ENCODE measurements at places on chromosomes 5 and 9.

GRCh38 chr9:76349865-76350264, 44.4 kb downstream of the RFK start:
- no peak for DNase-seq

DNA sequence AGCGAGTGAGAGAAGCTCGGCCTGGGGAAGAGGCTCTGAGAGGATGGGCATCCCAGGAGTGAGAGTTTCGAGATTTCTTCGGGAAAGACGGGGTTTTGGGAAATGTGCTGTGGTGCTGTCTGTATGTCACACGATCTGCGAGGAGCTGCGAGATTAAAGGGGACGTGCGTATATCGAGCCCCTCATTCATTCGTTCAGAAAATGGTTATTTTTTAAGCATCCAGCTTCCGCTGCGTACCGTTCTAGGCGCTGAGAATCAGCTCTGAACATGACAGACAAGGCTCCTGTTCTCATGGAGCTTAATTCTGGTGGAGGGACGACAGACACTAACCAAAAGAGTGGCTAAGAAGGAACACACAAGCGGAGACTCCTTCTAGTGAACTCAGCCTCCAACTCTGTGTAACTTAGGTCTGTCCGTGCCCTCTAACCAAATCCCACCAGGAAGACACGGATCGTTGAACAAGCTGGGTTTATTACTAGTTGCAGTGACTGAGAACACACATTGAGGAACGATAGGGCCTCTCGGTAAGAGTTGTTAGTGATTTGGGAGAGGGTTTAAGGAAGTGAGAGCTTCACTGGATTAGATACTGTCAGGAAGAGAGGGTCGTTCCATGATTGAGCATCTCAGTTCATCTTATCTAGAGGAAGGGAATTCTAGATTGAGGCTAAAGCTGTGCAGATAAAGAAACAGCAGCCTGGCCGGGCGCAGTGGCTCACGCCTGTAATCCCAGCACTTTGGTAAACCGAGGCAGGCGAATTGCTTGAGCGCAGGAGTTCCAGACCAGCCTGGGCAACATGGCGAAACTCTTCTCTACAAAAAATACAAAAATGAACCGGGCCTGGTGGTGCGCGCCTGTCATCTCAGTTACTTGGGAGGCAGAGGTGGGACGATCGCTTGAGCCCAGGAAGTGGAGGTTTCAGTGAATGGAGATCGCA, 1.0 kb upstream of the FBXW11 start:
- DNase-seq = no peak

DNA sequence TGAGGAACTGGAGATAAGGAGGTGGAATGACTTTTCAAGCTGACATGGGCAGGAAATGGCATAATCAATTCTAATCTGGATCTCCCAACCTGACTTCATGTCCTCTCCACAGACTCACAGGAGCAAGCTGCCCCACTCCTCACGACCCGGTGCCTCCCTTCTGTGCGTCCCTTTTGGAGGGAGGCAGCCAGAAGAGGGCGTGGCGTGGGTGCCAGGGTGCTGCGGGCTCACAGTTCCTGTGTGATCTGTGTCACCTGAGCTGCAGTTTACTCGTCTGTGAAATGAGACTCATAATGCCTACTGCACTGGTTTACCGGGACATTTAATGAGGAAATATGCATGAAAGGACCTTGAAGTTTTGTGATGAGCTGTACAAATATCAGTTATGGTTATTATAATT, 207.4 kb downstream of the DAB2IP start:
- no peak for DNase-seq

- no peak for DNase-seq
Measured at GRCh38 chr5:158410976-158411375, 552.0 kb upstream of the CLINT1 start.

- no peak for DNase-seq
Measured at GRCh38 chr5:72855821-72856220, 39.4 kb downstream of the TNPO1 start.

DNA sequence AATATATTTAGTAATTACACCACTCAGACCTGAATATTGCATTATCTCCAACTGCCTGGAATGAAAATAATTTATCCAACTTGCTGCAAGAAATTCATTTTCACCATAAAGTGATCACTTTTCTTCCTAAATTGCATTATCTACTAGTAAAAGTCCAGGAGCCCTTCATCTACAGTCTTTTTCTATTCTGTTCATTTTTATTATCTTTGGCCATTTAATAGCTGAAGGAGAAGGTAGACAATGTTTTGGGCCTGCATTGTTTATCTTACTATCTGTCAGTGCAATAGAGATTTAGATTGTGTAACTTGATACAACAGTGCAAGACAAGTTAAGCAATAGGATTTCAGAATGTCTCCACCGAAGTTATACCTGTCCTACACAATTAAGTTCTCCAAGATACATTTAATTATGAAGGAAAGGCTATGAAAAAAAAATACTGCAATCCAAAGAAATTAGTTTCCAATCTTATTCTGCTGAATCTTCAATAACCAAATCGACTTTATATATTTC, 1339.7 kb upstream of the CDH6 start:
- DNase-seq = no peak

GRCh38 chr9:97559111-97559514, 57.6 kb downstream of the TMOD1 start:
- no peak for DNase-seq

DNA sequence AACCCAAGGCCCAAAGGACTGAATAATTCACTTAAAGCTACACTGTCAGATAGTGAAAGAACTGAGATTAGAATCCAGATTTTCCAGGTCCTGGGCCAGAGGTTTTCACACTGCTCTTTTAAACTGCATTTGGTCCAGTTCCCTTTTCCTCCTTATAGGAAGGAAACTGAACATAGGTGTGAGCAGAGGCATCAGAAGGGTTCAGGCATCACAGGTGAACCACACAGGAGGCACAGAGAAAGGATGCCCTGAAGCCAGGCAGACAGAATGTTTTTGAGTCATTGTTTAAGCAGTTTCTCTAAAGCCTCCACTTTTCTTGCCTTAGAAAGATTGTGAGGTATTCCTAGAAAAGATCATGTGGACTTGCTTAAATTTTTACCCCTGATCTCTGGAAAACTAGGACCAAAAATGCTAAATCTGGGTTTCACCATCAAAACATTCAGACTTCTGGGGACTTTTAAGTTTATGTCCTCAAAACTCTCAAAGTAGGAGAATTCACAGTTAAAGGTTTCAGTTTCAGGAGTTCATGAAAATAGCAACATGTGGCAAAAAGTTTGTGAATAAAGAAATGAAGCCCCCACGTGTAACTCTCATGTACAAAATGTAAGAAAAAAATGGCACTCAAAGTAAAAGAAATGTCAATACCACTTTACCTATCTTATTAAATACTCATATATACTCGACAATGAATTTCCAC, 386.1 kb downstream of the NTRK2 start:
- no peak for DNase-seq

DNA sequence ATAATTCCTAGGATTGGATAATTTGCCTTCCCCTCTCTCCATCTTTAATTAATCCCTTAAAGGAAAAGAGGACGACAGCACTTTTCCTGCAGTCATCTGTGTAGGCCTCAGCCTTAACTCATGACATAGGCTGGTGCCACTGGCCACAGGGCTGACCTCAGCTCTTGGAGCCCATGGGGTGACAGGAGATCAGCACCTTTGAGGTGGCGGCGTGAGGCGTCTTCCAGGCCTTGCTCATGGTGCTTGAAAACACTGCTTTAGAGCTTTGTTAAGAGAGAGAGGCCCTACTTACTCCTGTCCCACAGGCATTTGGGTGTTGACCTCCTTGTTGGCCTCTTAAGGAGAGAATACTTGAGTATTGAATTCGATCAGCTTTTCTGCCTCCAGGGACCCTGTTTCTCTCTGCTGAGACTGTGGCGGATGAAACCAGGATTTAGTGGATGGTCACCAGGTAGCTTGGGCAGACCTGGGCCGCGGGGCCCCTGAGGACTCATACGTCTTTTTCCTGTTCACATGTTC, 23.4 kb downstream of the TENT4A start:
- DNase-seq = no peak

GRCh38 chr5:167050568-167051401, 1240.7 kb upstream of the WWC1 start:
- DNase-seq = no peak

GRCh38 chr9:111943200-111943599, 46.6 kb downstream of the UGCG start:
- no peak for DNase-seq

- DNase-seq = peak; percentile 42
Measured at GRCh38 chr5:151104795-151105194, 24.0 kb upstream of the TNIP1 start.

DNA sequence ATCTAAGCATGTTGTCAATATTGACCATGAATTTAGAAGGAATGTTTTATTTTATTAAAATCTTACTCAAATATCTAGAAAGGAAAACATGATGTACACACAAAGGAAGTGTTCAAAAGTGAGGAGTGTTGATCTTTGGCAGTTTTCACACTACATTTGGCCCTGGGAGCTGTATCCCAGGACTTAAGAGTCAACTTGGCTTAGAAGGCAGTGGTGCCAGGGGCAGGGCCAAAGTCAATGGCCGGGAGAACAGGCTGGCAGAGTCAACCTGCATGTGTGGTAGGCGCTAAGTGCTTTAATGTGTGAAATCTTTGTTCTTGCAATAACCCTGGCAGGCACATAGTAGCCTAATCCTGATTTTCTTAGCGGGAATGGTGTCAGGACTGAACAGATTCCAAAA, 228.4 kb downstream of the TENT4A start:
- DNase-seq = no peak

GRCh38 chr5:53246042-53246836, 136.7 kb upstream of the MOCS2 start:
- no peak for DNase-seq

DNA sequence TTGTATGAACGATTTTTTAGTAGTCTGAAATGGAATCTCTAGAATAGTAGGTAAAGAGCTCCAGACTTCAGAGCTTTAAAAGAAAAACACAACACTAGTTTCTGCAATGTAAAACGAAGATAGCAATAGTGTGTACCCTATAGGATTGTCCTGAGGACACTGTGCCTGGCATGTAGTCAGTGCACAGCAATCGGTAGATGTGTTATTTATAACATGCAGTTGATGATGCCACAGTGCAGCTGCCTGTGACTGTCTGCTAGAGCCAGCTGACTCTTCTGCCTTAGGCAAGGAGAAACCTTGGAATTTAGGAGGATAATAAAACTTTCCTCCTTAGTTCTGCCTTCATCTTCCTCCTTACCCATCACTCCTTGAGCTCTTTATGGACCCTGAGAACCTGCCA, 27.7 kb upstream of the TMOD1 start:
- DNase-seq = no peak

GRCh38 chr5:32984851-32985610, 273.9 kb downstream of the NPR3 start:
- DNase-seq = no peak

GRCh38 chr5:62042007-62042406, 264.0 kb upstream of the KIF2A start:
- no peak for DNase-seq

DNA sequence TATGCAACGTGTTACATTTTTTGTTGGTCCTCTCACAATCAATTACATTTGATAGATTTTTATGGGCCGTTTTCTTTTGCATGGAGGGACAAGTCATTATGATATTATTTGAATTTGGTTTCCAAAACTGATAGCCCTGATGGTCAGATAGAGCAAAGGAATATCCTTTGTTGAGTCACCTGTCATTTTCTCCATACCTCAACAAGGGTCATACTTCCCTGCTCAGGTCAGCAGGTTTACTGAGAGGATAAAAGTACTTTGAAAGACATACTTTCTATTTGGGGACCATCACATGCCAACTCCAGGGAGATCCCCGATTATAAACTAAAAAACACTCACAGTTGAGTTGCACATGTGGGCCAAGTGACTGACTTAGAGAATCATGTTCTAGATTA, 132.9 kb downstream of the SUSD1 start:
- no peak for DNase-seq

- no peak for DNase-seq
Measured at GRCh38 chr5:80653502-80653901, 950 bp upstream of the MSH3 start.

- DNase-seq = no peak
Measured at GRCh38 chr9:4070266-4070665, 229.6 kb downstream of the GLIS3 start.

DNA sequence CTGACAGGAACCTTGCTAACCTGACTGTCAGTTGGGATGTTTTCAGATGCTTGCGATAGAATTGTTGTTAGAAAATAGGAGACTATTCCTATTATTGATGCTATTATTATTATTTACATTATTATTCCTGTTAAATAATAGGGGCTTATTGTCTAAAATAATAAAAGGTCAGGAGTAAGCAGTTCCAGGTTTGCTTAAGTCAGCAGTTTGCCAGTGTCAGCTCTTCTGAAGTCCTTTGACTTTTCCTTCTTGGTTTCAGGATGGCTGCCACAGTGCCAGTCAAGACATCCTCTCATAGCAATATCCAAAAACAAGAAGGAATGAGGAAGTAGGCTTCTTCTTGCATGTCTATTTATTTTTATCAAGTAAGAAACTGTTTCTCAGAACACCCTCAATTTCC, 141.7 kb upstream of the MARCHF11 start:
- DNase-seq = no peak

GRCh38 chr5:14505310-14506139, 76.1 kb upstream of the OTULINL start:
- no peak for DNase-seq

DNA sequence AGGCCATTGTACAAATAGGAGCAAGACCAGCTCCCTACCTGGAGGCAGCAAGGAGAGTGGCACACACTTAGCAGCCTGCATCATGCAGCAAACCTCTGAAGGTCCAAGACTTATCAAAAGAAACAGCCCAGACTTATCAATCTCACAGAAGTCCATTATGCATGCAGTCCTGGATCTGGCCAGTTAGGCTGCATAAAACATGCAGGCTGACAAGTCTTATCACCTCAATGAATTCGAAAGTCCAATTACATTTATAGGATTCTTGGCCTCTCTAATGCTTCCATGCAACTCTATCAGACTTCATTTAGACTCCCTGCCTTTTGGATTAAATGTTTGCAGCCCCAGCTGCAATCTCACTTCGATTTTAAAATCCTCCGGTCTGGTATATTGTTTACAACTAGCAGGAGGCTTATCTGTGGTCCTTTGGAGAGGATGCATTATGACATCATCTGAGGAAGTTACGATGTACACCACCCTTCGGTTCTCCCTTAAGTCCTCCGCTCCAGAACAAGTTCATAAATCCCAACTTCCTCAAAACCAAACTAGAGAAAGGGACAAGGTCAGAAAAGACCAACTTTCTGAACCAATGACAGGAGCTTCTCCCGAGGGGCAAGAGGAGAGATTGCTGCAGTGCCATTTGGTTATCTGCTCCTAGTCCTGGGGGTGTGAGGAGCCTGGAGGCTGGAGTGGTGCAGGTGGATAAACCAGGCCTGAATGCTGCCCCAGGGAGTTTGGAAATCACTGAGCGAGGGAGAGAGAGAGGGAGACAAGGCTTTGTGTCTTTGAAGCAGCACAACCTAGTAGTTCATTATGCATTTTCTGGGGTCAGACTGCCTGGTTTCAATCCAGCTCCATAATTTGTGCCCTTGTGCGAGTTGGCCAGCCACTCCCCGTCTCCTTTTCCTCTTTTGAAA, 313.9 kb downstream of the TLE1 start:
- no peak for DNase-seq

GRCh38 chr5:119358901-119359603, 3.2 kb downstream of the TNFAIP8 start:
- no peak for DNase-seq
